Stimulated activated CD8-positive, alpha-beta memory T cell treated with anti-CD3 and anti-CD28 coated beads, Interleukin-2, amount 100 ng/mL, for 48 hours (primary cell): ENCODE measurements at places on chromosomes 2 and 18.

DNA sequence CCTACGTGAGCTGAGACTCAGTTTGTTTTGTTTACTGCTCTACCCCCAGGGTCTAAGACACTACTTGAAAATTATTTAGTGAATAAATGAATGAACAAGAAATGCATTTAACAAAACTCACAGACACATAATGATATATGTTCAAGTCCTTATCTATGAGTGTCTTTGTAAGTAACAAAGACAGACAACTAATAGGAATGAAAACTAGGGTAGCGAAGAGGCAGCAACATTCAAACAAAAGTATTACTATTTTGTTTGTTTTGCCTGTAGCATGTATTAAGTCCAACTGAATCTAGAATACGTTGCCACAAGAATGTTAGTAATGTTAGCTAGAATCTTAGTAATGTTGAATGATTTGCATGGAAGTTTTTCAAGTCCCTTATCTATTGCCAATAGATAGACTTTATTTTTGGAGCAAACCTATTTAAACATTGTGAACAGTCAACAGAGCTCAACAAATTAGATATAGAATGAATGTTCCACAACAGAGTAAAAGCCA lies 144.8 kb upstream of the VWC2L start:
- DNase-seq, result no peak

DNA sequence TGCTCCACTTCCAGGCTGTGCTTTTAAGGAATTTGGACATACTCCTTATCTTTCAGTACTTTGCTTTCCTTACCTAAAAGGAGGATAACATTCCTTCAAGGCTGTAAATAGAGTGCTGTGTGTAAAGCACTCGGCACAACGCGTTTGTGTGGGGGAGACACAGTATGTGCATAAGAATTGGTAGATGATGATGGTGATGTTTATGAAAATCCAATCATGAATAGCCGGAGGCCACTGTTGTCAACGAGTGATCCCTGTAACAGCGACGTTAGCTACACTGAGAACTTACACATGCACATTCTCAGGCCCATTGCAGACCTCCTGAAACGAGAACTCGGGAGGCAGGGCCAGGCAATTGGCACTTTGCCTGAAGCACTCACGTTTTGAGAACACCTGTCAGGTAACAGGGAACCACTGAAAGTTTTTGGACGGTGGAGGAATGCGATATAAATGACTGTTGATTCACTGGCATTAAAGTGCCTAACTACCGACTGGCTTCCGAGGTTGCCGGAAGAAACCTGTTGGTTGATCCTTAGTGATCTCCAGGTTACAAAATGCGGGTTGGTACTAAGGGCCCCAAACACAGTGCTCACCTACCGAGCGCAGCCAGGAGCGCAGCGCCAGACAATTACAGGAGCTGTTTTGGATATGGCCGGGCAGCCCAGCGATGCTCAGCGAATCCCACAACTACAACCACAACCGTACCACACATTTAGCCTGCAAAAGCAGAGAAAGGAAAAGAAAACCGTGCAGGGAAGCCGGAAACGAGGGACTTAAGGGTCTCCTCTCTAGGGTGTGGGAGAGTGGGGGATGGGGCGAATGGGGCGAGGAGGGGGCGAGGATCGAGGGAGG lies 1.0 kb upstream of the MAP4K4 start:
- DNase-seq, result no peak

DNA sequence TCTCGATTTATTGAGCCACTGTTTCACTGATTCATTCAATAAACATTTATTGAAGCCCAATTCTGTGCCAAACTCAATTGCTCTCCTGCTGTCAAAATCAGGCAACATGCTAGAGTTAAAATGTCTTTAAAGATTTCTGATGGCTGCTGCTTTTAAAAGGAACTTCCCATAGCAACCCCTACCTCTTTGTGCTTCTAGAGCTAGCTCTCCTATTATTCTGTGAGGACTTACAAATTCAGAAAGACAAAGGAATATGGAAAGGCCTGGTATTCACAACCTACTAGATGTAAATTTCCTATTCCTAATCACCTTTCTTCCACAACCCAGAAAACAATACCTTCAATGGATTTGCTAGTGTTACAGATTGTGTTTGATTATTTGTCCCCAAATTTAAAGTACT lies 395.5 kb downstream of the NRXN1 start:
- no peak for DNase-seq

DNA sequence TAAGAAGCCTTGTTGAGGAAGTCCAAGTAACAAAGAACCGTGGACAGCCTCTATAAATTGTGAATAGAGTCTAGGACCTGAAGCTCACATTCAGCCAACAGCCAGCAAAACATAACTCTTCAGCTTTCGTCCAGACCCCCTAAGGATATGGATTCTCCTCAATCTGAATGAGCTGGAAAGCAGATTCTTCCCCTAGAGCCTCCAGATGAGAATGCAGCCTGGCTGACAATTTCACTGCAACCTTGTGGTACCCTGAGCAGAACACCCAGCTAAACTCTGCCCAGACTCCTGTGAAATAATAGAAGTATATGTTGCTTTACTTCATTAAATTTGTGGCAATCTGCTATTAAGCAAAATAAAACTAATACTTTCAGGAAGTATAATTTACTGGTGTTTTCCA lies 483.5 kb upstream of the SLC8A1 start:
- DNase-seq, result no peak

GRCh38 chr2:217749008-217749407 lies 253.8 kb downstream of the TNS1 start:
- no peak for DNase-seq

GRCh38 chr2:39625193-39625926 lies 40.4 kb upstream of the TMEM178A start:
- DNase-seq, result no peak

- no peak for DNase-seq
Measured at GRCh38 chr2:206213514-206213845, 53.8 kb downstream of the EEF1B2 start.

DNA sequence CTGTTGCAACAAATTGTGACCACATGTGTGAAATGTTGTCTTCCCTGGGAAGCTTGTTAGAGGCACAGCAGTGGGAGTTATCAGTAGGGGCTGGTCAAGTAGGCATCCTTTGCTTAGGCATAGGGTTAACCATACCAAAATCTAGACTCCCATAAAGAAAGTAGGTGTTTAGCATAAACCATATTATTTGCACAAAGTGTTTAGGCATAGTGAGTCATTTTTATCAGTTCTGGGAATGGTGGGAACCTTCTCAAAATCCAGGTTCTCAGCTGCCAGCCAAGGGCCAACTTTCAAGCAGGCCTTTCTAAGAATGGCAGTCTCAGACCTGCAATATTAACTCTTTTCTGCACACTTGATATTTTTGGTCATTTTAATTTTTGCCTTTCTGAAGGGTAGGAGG lies 88.5 kb downstream of the RAB3GAP1 start:
- DNase-seq, result no peak

- DNase-seq, result no peak
Measured at GRCh38 chr2:182726473-182726872, 10.4 kb downstream of the DNAJC10 start.

GRCh38 chr18:44729631-44730101 lies 49.0 kb downstream of the SETBP1 start:
- DNase-seq, result peak; percentile 53

DNA sequence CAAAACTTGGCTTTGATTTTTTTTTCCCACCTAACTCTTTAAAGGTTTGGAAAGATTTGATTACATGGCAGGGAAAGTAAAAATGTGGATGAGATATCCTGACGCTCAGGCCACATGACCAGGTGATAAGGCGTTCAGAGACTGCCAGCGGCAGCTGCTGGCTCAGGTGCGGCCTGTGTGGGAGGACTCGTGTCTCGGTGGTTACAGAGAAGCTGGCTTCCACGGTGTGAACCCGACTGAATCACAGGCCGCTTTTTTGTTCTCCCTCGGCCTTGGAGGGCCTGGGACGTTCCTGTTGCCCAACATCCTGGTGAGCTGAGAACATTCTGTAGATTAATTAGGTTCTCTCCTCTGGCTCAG lies 124.2 kb upstream of the ZNF516 start:
- DNase-seq, result no peak

- no peak for DNase-seq
Measured at GRCh38 chr2:53220969-53221368, 546.6 kb upstream of the CHAC2 start.

DNA sequence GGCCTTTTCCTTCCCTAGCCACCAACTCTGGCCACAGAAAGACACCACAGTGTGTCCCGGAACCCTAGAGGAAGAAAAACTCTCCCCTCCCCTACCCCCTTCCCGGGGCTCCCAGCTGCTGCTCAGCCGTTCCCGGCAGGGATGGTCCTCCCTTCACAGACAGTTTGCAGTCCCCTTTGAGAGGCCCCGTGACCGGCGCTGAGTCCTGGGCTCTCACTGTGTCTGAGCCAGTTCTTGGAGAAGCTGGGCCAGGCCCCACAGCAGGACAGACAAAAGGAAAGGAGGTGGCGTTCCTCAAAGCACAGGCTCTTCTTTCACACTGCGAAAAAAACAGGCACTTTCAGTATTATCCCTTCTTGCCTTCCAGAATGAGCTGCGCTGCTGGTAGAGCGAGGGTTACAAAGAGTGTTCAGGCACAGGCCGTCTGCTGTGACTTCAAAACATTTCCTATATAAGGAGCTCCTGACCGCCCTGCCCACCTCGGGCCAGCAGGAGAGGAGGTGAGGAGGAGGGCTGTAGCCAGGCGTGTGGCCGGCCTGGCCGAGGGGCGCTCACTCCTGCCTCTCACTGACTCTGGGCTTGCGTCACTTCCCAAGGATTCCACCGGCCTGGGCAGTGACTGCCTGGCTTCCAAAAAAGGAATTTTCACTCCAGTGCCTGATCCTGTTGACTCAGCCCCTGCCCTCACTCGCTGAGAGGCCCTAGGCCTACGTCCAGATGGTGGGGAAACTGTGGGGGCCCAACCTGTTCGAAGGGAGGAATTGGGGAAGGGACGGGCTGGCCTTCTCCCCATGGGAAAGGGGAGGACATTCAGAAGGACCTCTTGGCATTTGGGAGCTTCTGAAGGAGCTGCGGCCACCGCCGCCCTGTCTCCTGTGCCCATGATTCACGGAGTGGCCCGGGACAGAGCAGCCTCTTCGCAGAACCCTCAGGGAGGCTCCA lies 24.9 kb downstream of the CIDEA start:
- no peak for DNase-seq

- no peak for DNase-seq
Measured at GRCh38 chr18:48904091-48904490, 46.7 kb downstream of the SMAD7 start.

GRCh38 chr2:11749646-11750349 lies 3.4 kb downstream of the LPIN1 start:
- DNase-seq, result no peak

GRCh38 chr2:64349131-64349530 lies 104.8 kb upstream of the LGALSL start:
- no peak for DNase-seq

- no peak for DNase-seq
Measured at GRCh38 chr2:206584323-206585116, 57.8 kb upstream of the FAM237A start.

- DNase-seq, result no peak
Measured at GRCh38 chr18:25873833-25874232, 216.6 kb downstream of the SS18 start.

DNA sequence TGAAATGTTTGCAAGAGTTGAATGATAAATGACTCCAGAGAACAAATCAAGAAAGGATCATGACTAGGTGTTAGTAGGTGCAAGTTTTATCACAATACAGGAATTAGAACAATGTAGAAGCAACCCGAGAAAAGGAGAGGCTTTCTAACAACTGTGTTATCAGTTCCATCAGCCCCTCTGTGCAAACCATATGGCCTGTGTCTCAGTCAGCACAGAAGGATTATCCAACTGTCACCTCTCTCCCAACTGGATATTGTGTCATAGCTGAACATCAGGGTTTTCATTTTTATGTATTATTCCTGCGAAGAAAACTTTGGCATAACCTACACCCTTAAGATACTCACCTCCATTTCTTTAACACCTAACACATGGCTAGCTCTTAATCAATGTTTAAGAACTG lies 321.6 kb upstream of the RND3 start:
- DNase-seq, result no peak

DNA sequence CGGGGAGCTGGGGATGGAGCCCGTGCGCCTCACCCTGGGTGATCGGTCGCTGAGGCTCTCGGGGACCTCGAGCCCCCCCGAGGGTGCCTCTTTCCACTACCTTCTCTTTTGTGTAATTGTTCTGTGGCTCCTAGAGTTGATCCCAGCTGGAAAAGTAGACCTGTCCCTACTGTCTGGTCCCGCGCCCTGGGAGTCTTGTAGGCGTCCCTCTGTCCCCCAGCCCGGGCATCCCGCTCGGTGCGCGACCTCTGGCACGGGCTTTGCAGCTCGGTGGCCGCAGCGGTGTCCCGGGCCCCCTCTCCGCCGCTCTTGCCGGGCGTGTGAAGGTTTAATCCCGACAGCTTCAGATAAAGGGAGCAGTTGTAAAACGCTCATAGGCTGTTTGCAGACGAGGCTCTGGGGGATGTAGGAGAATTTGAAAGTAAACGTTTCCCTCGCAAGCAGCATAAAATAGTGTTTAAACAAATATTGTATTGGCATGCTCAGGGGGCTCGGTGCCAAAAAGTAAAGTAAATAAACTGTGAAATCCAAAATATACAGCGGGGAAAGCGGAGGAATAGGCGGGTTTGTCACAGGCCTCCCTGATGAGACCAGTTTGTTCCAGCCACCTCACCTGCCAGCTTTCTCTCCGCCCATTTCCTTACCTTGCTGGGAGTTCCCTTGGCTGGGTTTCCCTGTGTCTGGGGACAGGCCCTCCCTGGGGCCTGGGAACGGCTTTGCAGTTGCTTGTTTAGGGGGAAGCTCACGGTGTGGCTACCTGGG lies 1.9 kb downstream of the GLI2 start:
- DNase-seq, result no peak

DNA sequence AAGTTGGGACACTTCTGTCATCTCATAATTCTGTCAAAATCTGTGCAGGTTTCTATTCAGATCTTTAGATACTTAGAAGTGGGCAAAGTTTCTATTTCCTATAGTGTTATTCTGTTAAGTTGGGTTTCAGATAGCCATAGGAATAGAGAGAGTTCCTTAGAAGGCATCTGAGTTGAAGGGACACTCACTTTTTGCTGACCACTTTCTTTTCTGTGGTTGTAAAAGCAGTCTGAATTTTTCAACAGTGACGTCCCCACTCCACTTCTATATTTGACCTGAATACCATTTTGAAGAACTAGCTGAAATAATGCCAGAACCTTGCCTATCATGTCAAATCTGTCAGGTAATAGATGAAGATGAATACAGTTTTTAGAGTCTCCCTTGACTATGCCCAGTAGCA lies 267.3 kb downstream of the SPAG16 start:
- DNase-seq, result no peak

GRCh38 chr18:21391074-21391673 lies 149.1 kb downstream of the GREB1L start:
- DNase-seq, result no peak

- DNase-seq, result no peak
Measured at GRCh38 chr2:238381341-238382115, 45.2 kb upstream of the ASB1 start.

DNA sequence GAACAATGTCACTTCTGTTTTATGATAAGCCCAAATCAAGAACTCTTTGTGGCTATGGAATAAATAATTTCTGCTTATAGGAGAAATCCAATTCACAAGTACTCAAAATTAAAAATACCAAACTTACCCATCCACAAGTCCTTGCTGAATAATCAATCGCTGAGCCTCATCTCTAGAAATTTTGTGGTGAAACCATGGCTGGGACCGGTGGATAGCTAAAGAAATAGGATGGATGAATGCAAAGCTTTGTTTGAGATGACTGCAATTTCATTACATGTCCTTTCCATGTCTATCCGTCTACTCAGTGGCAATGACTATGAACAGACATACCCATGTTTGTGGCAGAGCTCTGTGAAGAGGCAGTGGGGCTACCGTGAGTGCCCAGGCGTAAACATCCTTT lies 124.4 kb downstream of the GRB14 start:
- DNase-seq, result no peak
